ENCODE measurements at places on chromosomes 2 and 18.

DNA sequence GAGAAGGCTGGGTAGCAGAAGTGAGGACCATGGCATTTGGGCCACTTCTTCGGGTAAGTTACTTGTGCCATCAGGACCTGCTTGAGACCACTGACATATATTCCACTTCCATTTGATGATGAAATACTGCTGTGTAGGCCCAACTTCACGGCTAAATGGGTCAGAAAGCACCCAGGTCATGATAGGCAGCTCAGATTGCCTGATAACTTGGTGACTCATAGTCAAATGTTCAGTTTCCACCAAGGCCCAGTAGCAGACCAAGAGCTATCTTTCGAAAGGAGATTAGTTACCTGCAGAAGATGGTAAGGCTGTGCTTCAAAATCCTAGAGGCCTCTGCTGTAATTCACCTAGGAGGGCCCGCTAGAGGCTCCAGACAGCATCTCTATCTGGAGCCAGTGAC lies 31.8 kb upstream of the MEX3C start:
- DNase-seq: no peak

DNA sequence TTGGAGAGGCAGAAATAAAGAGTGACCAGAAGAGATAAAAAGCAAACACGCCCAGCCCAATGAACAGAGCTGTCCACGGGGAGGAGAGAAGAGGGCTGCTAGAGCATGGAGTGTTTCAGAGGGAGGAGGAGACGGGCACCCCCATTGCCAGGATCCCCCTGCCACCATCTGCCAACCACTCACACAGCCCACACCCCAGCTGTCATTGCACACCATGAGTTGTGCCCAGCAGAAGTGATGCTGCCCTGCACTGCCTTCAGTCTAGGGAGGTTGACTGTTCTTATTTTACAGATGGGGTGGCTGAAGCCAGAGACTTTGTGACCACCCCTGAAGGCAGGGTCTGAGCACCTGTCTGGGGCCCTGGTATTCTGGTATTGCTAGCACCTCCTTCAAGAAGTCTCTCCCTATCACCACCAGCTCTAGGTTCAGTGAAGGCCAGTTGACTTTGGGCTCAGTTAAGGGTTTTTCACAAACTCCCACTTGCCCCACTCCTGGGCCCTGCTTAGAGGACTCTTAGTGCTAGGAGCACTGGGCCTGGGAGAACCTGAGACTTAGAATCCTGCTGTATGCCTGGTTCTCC lies 2.4 kb downstream of the FABP1 start:
- DNase-seq: no peak

- no peak for DNase-seq
These were observed 25.3 kb downstream of the MARCO start for GRCh38 chr2:118967124-118967880.

- DNase-seq: no peak
These were observed 7.0 kb downstream of the LPIN1 start for GRCh38 chr2:11753452-11753885.

GRCh38 chr2:158251356-158251755 lies 149.7 kb downstream of the UPP2 start:
- no peak for DNase-seq

DNA sequence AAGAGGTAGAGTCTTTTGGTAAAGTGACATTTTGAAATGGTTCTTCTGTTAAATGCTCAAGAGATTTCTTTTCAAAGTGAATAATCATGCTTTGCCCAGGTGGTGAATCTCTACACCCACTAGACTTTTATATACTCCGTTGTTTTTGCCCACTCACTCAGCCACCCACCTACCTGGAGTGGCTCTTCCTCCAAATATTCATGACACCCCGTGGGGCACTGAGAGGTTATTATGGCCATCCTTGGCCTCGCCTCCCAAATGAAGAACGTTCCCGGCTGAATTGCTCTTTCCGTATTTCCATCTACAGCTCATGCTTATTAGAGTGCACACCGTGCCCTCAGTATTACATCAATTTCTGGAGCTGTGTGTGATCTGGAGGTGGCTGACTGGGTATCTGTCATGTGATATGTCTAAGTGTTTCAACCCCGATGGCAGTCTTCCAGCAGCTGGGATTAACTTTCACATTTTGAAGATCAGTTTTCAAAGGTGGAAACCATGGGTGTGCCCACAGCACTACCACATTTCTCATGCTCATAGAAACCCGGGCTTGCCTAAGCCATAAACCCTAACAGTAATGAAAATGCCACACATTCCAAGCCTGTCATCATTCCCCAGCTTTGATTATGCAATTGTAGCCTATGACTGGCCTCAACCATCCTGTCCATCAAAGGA lies 406.6 kb upstream of the MMADHC start:
- no peak for DNase-seq

- no peak for DNase-seq
These were observed 212.6 kb upstream of the FBXO11 start for GRCh38 chr2:48118895-48119294.

- DNase-seq: no peak
These were observed 141.5 kb downstream of the B3GNT2 start for GRCh38 chr2:62337403-62337802.

GRCh38 chr2:23489471-23490322 lies 104.7 kb downstream of the KLHL29 start:
- DNase-seq: no peak

- DNase-seq: no peak
These were observed 22.3 kb downstream of the QPCT start for GRCh38 chr2:37366773-37367172.

GRCh38 chr2:5991305-5991968 lies 299.3 kb downstream of the SOX11 start:
- DNase-seq: no peak

GRCh38 chr2:119004602-119005001 lies 62.6 kb downstream of the MARCO start:
- no peak for DNase-seq

- no peak for DNase-seq
These were observed 480.0 kb downstream of the SLC4A3 start for GRCh38 chr2:220107380-220107791.

DNA sequence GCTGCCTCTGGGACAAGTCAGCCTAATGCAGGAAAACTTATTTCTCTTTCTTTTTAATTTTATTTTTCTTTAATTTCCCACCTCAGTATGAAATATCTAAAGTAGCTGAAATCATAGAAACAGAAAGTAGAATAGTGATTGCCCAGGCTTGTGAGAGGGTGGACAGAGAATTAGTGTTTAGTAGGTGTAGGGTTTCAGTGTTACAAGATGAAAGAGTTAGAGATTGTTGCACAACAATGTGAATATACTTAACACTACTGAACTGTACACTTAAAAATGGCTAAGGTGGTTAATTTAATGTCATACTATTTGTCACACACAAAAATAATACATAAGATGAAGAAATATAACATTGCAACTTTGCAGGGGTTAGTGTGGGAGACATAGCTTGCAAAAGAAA lies 80.8 kb downstream of the NAT8 start:
- DNase-seq: no peak

DNA sequence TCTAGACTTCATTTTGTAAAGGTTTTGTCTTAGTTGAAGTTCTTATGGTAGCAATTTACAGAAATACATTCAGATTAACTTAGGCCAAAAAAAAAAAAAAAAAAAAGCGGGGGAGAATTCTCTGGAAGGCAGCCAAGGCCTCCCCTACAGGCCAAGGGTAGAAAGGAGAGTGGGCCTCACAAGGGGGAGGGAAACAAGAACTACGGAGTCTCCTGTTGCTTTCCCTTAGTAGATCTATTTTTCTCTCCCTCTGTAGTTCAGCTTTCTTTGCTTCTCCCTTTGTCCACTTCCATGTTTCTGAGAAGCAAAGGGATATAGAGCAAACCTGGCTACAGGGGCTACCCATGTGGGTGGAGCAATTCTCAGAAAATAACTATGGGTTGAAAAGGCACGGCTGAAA lies 2.4 kb upstream of the STK11IP start:
- DNase-seq: no peak

DNA sequence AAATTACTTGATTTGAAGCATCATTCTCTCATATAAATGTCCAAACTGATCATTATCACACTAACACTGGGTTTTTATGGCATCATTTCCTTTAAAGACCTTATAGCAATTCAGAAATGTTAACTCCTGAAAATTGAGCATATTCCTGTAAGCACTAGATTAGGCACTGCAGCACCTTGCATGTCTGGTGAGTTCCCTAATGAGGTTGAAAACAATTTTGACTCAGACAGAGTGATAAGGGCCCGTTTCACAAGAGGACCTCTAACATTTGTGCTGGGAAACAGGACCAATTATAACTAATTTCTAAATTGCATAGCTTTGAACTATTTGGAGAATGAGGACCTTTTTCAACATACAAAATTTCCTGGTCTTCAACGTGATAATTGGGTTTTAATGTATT lies 69.9 kb downstream of the OSBPL6 start:
- no peak for DNase-seq

- DNase-seq: no peak
These were observed 304.1 kb upstream of the TNP1 start for GRCh38 chr2:217163987-217164386.

DNA sequence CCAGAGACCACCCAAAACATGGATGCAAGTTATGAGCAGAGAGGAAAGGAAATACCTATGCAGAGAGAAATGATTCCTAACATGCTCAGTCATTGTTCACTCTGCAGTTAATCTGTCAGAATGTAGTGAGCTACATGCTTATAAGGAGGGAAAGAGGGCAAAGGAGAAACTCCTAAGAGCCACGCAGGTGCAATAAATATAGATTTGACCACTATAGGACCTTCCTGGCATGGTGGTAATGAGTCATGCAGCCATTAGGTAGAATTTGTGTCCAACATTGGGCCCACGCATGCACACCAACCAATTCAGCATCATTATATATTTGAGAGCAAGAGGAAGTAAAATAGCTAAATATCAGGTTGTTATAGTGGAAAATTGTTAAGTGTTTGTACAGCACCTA lies 699.9 kb downstream of the DSC3 start:
- no peak for DNase-seq

DNA sequence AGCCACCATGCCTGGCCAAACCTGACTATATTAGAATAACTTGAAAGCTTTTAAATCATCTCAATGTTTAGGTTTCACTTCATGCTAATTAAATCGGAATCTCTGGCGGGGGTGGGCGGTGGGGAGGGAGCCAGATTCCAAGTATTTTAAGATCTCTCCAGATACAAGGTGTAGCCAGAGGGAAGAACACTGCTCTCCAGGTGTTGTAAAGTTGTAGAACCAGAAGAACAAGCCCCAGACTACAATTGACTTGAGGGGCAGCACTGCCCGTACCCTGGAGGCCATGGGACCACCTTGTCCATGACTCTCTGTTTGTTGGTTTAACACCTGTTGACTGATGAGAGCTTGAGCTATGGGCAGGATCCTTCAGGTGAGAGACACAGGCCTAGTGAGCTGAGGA lies 33.1 kb upstream of the GTF2A1L start:
- no peak for DNase-seq

GRCh38 chr2:43019536-43020183 lies 206.7 kb downstream of the ZFP36L2 start:
- no peak for DNase-seq

- DNase-seq: no peak
These were observed 20.1 kb upstream of the SLC20A1 start for GRCh38 chr2:112625474-112626114.

- no peak for DNase-seq
These were observed 117.4 kb downstream of the KCNF1 start for GRCh38 chr2:11029136-11029535.

- DNase-seq: no peak
These were observed 25.6 kb downstream of the GNLY start for GRCh38 chr2:85719609-85720240.

DNA sequence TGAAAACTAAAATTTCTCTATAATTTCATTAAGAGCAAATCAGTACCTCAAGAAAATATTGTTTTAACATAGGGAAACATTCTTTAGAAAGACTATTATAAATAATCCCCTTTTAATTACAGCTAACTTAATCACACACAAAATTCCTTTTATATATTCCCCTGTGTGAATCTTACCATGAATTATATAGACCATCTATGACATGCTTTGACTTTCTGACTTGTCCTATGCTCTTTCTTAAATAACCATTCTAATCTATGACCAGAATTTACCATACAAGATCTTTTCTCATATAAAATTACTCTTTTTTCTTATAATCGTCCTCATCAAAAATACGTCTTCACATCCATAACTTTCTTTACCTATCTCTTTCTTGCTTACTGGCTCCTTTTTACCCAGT lies 824.2 kb upstream of the FAM98A start:
- DNase-seq: no peak

GRCh38 chr2:222052934-222053367 lies 245.8 kb downstream of the PAX3 start:
- no peak for DNase-seq

DNA sequence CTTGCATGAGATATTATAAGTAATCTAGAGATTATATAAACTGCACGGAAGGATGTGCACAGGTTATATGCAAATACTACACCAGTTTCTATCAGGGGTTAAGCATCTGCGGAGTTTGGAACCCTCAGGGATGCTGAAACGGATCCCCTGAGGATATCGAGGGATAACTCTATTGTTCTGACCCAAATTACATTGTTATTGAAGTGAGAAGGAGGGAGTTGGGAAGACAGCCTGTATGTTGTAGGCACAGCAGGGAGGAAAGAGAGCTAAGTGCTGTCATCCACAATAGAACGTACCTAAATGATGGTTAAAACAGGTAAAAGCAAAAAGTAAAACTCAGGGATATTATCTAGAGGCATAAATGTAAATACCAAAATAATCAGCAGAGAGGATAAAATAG lies 44.6 kb upstream of the SMAD2 start:
- DNase-seq: no peak

GRCh38 chr2:60095202-60095815 lies 458.1 kb downstream of the BCL11A start:
- no peak for DNase-seq

DNA sequence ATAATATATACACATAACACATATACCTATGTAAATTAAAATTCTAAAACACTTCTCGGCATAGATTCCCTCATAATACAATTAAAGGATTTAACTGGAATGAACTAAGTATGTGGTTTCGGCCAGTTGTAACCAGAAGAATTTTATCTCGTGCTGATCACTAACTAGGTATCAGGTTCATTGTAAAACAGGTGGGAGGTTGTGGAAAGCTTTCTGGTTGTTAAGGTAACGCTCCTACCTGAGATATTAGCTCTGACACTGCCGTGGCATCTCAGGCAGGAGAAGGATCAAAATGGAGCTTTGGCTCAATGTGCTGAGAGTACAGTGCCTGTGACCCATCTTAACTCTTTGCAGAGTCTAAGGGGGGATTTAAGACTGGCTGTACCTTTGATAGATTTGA lies 42.5 kb downstream of the SLC9A2 start:
- no peak for DNase-seq

DNA sequence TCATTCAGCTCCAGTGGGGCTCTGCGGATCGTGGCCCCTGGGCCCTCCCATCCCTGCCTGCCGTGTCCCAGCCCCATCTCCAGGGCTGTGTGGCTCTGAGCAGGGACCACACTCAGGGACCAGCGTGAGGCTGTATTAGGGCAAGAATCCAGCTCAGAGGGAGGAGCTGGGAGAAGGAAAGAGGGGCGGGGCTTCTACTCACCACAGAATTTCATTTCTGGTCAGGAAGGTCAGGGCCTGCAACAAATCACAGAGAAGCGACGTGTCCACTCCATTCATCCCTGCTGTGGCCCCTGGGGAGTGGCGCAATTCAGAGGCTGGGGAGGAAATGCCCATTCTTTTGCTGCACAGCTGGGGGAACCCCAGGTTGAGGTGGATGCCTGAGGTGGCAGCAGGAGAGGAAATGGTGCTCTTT lies 828 bp downstream of the CIB4 start:
- DNase-seq: no peak

Measured in stimulated activated CD4-positive, alpha-beta T cell treated with anti-CD3 and anti-CD28 coated beads, Interleukin-4, amount 100 ng/mL, for 4 hours (primary cell).